NCI-H1694 (cell line): ENCODE measurements at places on chromosomes 7 and 10.
A peak's percentile ranks its signal among the peaks of the same experiment; 100 is the strongest.

- DNase-seq, result peak; percentile 99
These were observed 23.2 kb downstream of the COL1A2 start for GRCh38 chr7:94417901-94418300.

GRCh38 chr7:134766779-134767519, 12.5 kb upstream of the CALD1 start:
- DNase-seq, result no peak

- DNase-seq, result no peak
These were observed 421.4 kb upstream of the ZWINT start for GRCh38 chr10:56782503-56782902.

DNA sequence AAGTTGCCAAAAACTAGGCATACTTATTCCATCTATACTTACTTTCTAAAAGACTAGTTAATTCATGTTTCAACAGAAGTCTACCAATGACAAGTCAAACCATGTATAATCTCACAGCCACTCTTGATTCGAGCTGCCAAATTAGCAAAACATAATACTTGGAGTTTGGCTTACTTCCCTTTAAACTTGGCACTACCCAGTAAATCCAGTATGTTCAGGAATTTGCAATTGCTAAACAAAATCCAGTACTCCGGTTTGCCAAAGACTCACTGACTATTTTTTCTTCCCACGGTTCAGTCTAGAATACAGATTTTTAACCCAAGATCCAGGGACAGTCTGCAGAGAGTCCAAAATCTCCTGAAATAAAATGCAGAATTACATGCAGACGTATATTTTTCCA, 4.6 kb downstream of the OAT start:
- no peak for DNase-seq

- no peak for DNase-seq
These were observed 602.2 kb downstream of the LRMDA start for GRCh38 chr10:76033457-76034196.
